Activated naive CD4-positive, alpha-beta T cell treated with Interleukin-2 at 50 U/mL for 16 hours (primary cell): ENCODE measurements at places on chromosomes 3 and 15.
A peak's percentile ranks its signal among the peaks of the same experiment; 100 is the strongest.

- no peak for DNase-seq
Measured at GRCh38 chr3:88618021-88618645, 468.4 kb downstream of the C3orf38 start.

GRCh38 chr3:133868758-133869475 is 26.8 kb downstream of the RAB6B start:
- DNase-seq = no peak

- no peak for DNase-seq
Measured at GRCh38 chr3:187774185-187774789, 29.0 kb upstream of the BCL6 start.

DNA sequence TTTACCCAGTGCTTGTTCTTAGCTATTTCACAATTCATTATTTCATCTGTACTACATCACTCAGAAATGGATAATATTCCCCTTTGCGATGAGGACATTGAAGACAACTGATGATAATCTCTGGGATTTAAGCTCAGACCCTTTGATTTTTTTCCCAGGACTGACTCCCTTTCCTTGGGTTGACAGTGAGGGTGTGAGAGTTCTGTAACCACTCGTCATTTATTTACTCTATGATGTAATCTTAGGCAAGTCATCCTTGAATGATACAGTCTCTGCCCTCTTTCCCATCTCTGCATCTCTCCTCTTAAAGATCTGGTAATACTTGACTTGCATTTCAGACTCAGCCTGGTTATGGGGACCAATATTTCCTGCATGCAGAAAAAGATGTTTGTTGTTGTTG is 1041.7 kb downstream of the AGBL1 start:
- DNase-seq = no peak

- no peak for DNase-seq
Measured at GRCh38 chr15:40240619-40241221, 1.9 kb downstream of the PAK6 start.

- DNase-seq = no peak
Measured at GRCh38 chr3:93843981-93844380, 129.7 kb downstream of the PROS1 start.

DNA sequence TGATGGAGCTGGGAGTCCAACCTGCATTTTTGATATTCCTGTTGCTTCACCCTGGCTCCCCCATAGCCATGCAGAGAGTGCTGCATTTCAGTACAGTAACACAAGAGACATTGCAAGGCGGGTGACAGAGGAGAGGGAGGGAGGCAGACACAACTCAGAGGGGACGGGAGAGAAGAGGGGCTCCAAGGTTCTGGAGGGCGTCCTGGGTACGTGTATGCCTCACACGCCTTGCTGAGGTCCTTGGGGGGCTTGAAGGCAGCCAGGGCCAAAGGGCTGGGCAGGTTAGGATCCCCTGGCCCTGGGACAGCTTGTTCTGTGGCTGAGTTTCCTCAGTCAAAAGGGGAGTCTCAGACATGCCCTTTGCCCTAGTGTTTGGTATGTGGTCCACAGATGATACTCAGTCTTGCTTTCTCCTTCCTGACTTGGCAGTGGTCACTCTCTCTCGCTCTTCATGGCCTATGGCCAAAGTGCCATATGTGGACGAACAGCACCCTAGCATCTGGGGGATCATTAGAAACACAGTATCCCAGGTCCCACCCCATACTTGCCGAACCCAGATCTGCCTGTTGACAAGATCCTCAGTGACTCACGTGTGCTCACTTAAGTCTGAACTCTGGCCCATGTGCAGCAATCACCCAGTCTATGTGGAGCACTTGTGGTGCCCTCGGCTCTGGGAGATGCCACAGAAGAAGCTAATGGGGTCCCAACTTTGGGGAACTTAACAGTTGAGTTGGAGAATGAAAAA is 52.9 kb downstream of the FGD5 start:
- no peak for DNase-seq

- DNase-seq = peak; percentile 75
Measured at GRCh38 chr3:114383875-114384557, 90.2 kb downstream of the TIGIT start.

GRCh38 chr3:69032142-69032541 is 18.7 kb upstream of the EOGT start:
- no peak for DNase-seq

- DNase-seq = no peak
Measured at GRCh38 chr3:59246719-59247401, 197.0 kb upstream of the CFAP20DC start.

DNA sequence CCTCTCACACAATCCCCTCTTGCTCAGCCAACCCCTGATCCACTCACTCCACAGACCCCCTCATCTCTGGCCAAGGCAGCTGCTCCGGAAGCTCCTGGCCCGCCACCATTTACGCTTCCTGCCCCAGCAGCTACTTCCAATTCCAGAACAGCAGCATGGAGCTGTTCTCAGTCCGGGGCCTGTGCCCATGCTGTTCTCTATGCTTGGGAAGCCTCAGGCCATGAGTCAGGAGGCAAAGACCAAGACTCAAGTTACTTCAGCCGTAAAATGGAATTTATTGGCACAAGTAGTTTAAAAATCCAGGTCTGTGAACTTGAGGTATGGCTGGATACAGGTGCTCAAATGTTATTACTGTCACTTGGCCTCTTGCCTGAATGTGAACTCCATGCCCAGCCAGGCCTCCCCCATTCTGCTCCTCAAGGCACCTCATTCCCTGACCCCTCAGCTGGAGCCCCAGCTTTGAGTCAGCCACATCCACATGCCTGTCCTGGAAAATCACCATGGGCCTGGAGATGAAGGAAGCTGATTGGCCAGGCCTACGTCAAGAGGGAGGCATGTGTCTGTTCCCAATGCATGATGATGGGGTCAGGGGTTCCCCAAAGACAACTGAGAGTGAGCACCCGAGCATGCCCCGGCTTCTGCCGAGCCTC is 31.4 kb upstream of the CACNA2D2 start:
- DNase-seq = no peak

DNA sequence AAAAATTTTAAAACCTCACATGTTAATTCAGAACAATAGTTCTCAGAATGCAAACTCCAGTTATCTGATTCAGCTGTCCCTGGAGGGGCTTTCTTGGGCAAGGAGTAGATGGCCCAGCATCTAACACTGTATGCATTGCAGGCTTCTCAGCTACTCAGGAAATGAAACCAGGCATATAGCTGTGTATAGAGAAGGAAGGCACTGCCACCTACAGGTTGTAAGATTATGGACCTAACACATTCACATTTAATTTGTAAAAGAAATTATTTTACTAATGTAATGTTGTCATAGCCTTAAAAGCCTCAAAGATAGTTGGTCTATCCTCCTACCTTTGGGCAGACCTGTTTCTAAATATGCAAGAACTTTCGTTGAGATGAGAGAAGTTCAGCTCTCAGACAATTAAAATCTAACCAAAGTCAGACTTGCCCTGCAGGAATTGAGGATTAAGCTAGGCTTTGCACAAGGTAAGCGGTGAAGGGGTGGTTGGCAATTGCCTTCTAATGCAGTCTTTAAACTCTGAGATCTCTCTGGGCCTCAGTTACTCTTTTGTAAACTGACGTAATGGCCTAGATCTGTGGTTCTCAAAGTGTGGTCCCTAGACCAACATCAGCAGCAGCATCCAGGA is 132.8 kb upstream of the SLC24A5 start:
- DNase-seq = no peak

DNA sequence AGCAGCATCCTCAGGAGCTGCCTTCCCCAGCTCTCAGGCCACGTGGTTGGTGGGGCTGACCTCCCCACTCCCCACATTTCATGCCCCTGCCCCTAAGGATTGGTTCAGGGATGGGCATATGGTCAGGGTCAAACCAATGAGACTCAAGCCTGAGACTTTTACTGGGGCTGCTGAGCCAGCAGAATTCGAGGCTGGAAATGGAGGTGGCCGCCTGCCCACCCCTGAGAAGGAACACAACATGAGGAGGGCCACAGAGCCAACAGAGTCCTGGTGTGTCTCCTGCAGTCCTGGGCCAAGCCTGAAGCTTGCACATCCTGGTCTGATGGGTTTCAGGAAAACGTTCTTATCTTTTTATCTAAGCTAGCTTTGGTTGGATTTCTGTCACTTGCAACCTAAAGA is 5.9 kb downstream of the EHD4 start:
- no peak for DNase-seq

GRCh38 chr3:180117381-180118163 is 80.8 kb upstream of the PEX5L start:
- no peak for DNase-seq

DNA sequence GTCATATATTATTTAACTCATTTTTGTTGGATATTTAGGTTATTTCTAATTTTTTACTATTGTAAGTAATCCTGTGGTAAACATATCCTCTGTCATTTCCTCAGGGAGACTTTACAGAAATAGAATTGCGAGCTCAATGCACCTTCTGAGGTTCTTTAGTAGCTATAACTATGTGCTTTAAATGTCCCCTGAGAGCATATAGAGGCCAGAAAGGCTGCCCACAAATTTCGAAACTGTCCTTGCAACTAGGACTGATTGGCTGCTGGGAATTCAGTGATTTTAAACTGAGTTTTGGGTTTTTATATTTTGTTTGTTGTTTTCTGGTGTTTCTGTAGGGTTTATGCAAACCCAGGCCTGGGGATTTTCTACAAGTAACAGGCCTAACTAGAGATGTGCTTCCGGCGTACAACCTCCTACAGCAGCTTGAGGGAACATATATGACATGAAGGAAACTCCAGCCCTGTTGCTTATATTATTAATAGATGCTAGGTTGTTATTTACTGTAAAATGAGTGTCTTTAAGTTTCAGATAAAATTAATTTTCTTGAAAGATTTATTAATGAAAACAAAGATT is 29.1 kb upstream of the P4HTM start:
- no peak for DNase-seq

DNA sequence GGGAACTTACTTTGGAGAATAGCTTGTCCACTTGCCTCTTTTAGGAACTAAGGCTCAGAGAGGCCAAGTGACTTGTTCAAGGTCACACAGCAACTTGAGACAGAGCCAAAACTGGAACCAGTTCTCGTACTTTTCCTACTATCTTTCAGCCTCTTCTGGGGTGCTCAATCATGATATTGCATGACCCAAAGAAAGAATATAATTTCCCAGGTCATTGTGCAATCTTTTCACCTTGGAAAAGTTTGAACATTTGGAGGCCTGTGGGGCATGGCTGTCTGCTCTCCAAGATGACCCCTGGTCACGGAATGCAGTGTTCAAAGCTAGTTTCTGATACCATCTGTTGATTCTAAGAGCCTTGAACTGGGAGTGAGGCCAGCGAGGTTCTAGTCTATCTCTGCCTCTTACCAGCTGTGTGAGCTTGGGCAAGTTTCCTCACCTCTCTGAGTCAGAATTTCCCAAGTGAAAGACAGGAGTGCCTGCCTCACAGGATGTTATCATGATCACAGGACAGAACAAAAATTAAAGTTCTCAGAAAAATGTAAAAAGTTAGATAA is 89.7 kb downstream of the BDH1 start:
- DNase-seq = no peak

DNA sequence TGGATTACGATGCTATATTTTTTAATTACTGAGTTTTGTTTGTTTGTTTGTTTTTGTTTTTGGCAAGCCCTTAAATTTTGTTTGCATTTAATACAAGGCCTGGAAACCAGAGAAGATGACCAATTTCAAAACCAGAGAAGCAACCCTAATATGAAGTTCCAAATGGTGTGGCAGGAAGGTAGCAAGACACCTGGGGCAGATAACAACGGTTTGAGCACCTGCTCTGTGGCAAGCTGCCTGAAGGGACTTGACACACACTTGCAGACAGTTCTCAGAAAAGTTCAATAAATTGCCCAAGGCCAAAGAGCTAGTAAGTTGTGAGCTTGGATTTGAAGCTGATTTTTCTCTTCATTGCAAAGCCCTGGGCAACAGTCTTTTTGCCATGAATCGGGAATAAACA is 151.2 kb upstream of the UBE2E1 start:
- DNase-seq = no peak

GRCh38 chr3:124636863-124637296 is 93.4 kb upstream of the UMPS start:
- DNase-seq = no peak

GRCh38 chr3:23071758-23072157 is 131.4 kb upstream of the UBE2E2 start:
- no peak for DNase-seq

DNA sequence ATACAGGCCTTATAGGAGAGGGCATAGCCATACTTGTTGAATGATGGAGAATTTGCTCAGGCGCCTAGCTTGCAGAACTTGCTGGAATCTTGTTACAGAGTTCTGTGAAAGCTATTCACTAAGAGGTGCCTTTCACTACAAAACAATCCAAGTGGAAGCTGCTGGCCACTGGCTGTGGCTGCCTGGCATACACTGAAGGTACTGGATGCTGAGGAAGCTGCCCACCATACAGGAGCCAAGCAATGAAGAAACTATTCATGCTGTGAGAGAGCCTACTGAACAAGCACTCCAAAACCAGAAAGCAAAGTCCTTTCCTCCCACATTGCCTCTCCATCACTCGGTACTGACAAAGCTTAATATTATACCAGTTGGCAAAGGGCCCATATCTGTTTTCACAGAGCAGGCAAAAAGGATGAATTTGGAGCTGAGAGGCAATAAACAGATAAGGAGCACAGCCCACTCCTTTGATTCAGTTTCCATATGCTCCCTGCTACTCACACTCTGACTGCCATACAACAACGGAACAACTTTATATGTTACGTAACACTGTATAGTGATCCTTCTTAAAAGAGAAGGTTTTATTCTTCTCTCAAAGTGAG is 192.6 kb upstream of the ALCAM start:
- no peak for DNase-seq

DNA sequence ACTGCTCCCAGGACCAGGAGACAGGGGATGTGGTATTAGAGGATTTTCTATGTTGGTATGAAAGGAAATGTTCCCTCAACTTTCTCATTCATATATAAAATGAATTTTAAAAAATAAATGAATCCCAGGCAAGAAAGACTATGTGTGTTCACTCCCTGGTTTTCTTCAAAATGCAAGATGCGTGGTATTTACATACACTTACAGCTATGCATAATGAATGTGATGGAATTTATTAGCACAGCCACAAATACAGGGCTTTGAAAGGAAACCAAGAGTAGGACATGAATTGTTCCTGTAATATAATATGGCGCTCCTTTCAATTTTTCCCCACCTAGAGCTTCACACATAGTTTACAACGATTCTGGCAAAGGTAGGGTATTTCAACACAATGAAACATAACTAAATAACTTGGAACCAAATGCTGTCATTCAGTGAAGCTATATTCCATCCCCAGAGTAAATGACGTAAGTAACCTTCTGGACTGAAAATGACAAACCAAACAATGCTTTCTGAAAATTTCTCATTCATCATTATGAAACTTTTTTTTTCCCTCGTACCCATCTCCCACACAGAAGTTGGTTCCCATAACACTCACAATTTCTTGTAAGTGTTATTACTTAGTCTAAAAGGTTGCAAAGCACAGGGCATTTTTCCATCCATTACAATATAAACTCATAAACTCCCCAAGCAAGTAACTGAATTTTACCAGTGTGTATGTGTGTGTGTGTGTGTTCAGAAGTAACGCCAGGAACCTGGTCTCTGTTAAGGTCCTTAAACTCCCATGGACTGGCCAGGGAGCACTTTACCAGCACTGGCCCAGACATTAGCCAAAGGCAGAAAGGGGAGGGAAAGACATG is 41.8 kb downstream of the CBLB start:
- DNase-seq = peak; percentile 15

- no peak for DNase-seq
Measured at GRCh38 chr3:190017521-190018288, 103.0 kb downstream of the P3H2 start.

- no peak for DNase-seq
Measured at GRCh38 chr3:16452261-16452660, 61.2 kb downstream of the RFTN1 start.
